ENCODE measurements at places on chromosomes 7 and 10.

GRCh38 chr10:4067931-4068561 is 283.0 kb upstream of the KLF6 start:
- no peak for DNase-seq

DNA sequence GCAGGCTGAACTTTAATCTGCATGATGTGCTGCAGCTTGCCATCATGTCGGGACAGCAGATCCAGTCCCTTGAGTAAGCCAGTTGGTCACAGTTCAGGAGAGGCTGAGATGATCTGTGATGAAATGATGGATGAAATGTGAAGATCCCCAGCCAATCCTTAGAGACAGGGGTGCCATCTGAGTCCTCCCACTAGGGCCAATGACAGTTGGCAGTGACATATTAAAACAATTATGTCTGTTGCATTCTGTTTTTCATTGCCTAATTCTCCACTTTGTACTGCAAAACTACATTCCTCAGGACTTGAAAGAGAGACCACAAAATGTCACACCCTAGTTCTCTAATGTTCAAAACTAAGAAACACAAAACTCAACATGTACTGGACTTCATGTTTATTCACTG is 66.3 kb upstream of the CAV2 start:
- DNase-seq: no peak

DNA sequence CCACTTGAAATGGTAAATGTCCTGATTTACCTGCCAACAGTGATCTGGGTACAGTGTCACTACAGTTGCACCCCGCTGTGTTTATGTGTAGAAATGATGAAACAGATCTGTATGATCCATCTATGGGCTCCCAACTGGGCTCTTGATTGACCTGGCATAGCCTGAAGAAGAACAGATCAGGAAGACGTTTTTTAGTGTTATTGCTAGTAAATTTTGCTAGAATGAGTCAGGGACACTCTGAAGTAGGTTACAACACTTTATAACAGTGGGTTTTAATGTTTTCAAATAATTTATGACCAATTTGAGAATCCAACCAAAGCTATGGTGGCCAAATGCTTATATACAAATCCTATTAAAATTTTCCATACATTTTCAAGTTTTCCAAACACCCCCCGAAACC is 110.3 kb downstream of the DKK1 start:
- DNase-seq: no peak

DNA sequence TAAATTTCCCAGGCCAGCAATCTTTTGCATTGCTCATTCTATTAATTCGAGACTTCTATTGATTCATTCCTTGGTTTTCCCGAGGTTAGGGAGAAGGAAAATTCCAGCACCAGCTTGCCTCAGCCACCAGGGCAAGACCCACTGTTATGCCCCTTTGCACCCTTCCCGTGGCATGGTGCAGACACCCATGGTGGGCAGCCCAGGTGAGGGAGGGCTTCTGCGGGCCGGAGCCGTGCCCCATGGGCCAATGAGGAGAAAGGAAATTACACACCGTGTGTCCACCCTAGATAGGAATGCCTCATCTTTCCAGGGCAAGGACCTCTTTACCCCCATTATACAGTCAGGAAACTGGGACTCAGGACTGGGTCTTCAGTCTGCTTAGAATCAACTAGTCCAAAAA is 4.5 kb upstream of the GRID1 start:
- DNase-seq: no peak

- no peak for DNase-seq
These were observed 10.5 kb upstream of the PPIF start for GRCh38 chr10:79336739-79337138.

DNA sequence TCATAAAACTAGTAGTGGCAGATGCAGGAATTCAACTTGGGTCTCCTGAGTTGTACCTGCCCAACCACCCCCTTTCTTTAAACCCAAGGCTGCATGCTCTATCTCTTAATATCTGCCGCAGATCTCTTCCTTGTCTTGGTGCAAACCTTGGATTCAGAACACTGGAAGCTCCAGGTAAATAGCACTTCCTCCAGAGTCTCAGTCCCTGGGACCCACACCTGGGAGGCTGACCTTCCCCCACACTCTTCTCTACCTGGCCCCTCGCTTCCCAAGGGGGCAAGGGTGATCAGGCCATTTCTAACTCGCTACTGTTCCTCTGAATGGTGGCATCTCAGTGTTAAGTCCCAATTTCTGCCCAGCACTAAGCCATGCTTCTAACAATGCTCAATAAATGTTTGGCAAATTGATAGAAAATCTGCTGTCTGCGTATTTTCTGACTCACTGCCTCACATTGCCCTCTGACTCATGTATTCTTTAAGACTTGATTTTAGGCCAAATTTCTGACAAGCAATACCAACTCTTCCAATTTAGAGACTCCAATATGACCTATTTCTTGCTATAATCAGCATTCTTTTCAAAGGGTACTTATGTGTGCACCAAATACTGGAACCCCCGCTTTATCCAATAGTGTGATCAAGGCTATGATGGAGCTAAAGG is 68.0 kb upstream of the PPP1R3C start:
- no peak for DNase-seq

DNA sequence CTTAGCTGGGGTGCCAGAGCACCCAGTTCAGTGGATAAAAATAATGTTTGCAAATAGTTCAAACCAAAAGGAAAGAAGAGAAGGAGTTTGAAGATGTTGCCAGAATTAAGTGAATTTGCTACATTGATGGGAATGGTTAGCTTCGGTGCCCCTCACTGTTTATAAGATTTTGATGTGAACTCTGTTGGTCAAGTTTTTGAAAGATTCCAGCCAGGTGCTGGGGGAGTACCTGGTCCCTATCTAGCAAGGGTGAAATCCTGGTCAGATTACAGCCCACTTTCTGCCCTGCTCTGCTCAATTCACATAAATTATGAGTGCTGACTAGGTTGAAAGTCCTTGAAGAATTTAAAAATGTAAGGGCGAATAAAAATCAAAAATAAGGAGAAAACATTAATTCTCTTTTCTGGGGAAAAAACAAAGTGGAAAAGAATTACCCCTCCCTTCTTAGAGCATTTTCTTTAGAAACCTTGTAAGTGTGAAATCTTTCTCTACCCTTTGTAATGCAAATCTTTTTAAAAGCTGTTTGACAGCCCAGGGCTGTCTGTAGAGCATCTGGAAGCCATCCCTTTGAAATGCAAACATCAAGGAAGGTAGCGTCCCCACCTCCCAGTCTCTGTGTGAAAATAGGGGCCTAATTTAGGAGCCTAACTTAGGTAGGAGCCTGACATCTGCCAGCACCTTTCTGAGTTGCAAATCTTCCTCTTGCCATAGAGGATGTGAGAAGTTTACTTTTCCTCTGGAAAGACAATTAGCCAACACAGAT is 1.4 kb upstream of the GIMAP5 start:
- no peak for DNase-seq

GRCh38 chr7:47574482-47575329 is 7.2 kb downstream of the TNS3 start:
- DNase-seq: no peak

DNA sequence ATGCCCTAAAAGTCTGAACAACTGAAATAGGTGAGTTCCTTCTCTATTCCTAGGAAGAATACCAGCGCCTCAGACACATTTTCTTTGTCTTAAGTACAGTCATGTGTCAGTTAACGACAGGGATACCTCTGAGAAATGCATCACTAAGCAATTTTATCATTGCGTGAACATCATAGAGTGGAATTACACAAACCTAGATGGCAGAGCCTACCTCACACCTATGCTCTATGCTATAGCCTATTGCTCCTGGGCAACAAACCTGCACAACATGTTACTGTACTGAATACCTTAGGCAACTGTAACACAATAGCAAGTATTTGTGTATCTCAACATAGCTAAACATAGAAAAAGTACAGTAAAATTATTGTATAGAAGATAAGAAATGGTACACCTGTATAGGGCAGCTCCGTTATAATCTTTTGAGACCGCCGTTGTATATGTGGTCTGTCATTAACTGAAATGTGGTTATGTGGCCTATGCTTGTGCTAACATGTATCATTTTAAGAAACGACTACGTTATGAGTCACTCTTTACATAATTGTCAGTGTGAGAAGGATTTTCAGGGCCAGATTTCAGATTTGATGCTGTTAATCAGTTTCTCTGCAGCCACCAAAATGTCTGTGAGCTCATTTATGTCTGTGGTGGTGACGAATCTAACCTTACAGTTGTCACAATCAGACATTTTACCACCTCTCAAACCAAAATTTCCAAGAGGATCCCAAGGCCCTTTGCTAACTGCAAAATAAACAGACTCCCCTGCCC is 66.1 kb upstream of the STK17A start:
- no peak for DNase-seq

DNA sequence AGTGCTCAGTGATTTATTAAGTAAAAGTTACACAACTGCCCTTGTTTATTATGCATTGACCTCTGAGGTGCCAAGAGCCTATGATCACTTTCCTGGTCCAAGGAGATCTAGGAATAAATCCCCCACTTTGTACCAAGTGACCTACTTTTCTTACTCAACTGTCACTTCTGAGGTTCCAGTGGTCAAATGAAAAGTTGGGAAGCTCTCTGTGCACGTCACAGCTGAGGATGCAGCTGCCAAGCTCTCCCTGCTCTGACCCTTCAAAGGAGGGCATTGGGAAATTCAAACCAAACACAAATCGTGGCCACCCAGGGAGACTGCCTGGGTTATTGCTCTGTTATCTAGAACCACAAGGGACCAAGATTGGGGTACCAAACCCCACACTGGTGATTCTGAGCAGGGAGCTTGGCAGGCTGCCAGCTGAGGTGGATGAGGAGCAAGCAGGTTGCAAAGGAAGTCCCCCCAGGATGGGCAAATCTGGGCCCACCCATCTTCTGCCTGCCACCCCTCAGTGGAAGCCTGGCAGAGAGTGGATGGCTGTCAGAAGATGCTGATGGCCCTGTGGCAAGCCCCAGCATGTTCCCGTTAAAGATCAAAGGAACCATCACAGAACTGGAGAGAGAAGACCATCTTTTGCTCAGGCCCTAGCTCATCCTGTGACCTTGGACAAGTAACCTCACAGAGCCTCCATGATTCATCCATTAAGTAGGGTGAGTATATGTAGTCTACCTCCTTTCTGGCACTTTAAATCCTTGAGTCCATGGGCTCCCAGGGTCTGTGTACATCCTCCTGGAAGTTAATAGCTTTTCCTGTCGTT is 106.8 kb downstream of the PPP1R3C start:
- DNase-seq: no peak

- DNase-seq: no peak
These were observed 133.2 kb downstream of the NRP1 start for GRCh38 chr10:33201056-33201780.

DNA sequence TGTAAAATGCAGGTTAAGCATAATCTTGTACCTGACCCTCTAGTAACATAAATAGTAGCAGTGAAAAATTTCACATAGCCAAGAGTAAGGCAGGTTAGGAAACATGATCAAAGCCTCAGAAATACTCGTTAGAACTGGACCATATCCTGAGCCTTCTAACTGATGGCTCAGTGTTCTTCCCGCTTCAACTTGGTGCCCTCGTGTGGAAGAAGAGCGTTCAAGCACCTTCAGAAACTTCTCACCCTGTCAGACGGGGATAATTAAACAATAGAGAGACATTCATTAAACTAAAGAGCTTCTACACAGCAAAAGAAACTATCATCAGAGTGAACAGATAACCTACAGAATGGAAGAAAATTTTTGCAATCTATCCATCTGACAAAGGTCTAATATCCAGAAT is 124.5 kb downstream of the MYOF start:
- DNase-seq: no peak

DNA sequence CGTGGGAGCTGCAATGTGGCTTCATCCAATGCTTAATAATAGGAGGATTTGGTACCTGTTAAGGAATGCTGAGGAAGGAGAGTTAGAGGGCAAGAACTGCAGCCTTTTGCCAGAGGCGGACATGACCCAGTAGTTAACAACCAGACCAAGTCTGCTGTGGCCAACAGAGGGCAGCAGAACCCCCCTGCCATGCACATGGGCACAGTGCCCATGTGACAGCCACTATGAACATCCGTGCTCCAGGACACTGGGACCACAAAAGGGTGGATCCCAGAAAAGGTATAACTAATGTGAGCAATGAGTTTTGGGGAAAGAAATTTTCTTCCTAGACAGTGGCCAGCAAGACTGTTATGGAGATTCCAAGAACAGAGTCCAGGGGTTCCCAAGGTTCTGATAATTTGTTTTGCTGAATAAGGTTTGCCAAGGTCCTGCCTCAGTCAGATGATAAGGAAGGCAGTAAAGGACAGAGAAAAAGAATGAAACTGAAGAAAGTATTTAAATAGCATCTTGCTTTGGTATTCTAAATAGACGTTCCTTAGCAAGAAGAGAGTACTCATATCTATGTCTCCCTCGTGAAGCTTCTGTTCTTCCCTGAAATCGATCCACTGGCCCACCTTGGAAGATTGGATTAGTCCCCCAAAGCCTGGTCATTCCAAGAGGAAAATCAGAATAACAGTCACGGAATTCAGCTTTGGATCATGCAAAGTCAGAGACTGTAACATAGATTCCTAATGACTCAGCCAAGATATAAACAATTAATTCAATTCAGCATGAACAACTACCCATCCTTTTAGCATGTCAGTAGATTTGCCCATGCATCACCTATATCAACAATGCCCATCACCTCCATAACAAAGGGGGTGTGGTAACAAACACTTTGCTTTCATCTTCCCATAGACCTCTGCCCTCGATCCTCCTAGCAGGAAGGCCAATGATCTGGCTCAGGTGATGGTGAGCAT is 56.0 kb downstream of the LGI1 start:
- DNase-seq: no peak
